ENCODE measurements at places on chromosomes 16 and 17.
A peak's percentile ranks its signal among the peaks of the same experiment; 100 is the strongest.

- DNase-seq, result no peak
These were observed 6.0 kb downstream of the ARHGAP23 start for GRCh38 chr17:38434178-38434665.

DNA sequence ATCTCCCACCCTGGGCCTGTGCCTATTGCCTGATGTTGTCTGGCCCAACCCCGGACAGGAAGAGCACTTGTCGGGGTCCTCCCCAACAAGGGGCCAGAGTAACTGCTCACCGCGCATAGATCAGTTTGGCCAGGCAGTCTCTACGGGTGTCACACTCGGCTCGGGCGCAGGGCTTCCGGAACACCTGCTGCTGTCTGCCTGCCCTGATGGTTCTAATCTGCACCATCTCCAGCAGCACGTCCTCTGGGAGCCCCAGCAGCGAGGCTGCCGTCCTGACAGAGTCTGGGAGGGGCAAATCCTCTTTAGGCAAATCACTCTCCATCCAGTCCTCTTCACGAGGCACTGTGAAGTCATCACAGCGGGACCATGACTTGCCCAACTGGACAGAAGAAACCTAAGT, 24.0 kb downstream of the MYO19 start:
- no peak for DNase-seq

- peak; percentile 83 for DNase-seq
These were observed 22.4 kb downstream of the SOX9 start for GRCh38 chr17:72143245-72143644.

GRCh38 chr17:41659427-41660212, 29.1 kb upstream of the EIF1 start:
- no peak for DNase-seq

DNA sequence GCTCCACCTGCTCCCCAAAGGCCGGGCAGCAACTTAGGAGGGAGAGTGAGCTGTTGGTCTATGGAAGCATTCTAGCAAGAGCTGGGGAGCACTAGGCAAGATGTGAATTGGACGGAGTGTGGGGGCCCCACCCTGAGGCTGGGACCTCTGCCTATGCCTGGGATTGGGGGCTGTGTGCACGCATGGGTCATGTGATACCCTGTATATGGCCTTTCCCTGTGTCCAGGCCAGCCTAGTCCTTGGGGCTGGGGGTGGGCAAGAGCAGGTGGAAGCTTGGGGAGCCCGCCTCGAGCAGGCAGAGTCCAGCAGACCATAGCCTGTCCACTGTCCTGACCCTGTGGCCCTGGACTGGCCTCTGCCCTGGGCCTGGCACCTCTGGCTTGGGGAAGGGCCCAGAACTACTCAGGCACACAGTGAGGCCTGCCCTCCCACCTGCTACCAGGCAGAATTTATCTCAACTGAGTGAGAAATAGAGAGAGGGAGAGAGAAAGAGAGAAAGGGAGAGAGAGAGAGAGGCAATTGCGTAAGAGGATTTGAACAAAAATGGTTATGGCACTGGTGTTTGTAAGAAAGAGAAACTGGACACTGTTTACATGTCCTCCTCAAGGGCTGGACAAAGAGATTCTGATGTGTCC, 19.1 kb downstream of the PDP2 start:
- DNase-seq, result no peak

DNA sequence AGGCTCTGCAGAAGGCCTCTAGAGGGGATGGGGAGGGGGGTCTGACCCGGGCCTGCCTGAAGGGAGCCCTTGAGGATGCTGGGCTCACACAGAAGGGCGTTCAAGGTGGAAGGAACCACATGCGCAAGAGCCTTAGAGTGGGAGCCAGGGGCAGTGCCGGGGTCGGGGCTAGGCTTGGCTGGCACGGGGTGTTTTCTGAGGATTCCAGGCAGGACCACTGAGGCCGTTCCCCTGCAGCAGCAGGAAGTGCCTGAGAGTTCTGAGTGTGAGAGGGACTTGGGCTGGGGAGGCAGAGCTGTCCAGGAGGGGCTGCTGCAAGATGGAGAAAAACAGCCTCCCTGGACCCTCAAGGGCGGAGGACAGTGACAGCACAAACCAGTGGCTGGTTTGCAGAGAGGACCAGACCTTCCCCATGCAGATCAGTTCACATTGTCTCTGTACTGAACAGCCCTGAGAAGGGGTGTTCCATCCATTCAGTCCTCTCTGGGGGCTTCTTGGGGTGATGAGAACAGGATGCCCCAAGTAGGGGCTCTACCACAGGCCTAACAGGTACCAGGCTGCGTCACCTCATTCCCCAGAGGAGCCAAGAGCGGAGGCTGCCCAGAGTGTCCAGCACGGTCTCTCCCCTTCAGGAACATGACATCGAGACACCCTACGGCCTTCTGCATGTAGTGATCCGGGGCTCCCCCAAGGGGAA, 3.4 kb downstream of the NDRG4 start:
- no peak for DNase-seq

DNA sequence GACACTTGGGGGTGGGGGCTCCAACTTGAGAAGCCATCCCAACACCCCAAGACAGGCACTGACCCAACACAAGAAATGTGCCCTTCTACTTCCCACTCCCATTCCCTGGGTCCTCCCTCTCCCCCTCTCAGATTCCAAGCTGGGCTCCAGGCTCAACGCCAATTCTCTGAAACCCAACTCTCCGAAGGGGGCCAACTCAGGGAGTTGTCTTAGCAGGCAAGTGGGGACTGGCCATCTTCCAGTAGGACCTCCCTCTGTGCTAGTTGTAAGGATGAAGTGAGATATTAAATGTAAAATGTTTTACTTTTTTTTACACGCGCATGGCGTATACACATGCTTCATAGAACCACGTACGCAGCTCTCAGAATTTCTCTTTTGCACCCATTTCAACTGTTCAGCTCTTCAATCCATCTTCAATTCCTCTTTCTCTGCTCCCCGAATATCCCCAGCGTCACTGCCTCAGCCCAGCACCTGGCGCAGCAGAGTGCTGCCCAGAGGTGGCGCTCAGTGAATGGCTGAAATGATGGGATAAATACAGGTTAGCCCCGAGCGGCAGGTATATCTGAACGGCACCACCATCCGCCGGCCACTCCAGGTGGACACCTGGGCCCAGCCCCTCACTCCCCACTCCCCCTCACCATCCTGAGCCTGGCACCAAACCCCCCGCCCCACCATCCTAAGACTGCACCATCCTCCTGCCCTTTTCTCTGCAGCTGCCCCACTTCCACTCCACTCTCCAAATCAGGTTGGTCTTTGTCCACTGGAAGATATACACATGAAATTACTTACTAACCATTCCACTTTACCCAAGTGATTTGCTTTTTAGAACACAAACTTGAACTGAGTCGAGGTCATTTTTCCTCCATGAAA, 43.9 kb upstream of the TNRC6C start:
- DNase-seq, result peak; percentile 45

GRCh38 chr17:9021158-9021991, at the start of gene NTN1:
Gene NTN1, plus strand, starts transcription at chr17:9021510. Its CDS starts 864 bp downstream, at chr17:9022374.
- DNase-seq, result peak; percentile 39

DNA sequence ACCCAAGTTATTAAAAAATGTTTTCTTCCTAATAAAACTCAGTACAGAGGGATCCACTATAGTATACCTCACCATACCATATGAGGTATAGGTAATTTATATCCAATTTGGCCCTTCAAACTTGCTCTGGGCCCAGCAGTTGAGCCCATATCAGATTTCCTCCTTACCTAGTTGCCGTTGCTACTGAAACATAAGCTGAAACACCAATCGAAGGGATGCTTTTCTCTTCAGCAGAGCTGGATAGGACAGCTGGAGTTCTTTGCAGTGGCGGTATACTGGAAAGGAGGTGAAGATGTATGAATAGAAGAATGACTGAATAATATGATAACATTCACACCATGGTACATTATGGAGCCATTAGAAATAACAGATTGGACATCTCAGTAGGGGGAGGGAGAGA, 42.7 kb downstream of the TNRC6C start:
- DNase-seq, result peak; percentile 79

DNA sequence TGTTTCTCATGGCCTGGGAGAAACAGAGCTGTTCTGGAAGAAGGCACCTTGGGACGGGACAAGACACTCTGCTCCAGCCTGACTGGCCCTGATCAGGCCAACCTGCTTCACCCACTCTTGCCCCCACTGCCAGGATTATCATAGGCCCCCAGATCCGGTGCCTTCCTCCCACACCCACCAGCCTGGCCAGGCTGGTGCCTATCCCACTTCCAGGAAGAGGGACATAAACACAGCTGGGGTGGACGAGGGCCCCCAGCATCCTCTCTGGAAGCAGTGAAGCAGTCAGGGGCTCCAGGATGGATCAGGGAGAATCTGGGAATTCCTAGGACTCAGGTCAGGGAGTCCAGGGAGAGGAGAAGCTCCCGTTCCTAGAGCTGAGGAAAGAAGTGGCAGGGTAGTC, 16.9 kb upstream of the ITGA3 start:
- no peak for DNase-seq

- DNase-seq, result peak; percentile 97
These were observed 1.4 kb downstream of the TFAP4 start for GRCh38 chr16:4271176-4272113.

GRCh38 chr17:27531469-27531961, 75.3 kb downstream of the KSR1 start:
- no peak for DNase-seq

- DNase-seq, result no peak
These were observed 8.2 kb upstream of the COL1A1 start for GRCh38 chr17:50209472-50210239.

DNA sequence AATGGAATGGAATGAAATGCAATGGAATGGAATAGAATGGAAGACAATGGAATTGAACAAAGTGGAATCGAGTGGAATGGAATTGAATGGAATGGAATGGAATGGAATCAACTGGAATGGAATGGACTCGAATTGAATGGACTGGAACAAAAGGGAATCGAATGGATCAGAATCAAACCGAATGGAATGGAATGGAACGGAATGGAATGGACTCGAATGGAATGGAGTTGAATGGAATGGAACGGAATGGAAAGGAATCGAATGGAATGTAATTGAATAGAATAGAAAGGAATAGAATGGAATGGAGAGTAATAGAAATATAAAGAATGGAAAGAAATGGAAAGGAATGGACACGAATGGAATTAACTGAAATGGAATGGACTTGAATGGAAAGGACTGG, 475.2 kb upstream of the WSB1 start:
- DNase-seq, result no peak

GRCh38 chr17:49498029-49498615, 3.0 kb downstream of the NGFR start:
- no peak for DNase-seq

- DNase-seq, result peak; percentile 76
These were observed 552.3 kb downstream of the TOX3 start for GRCh38 chr16:51994597-51994996.

GRCh38 chr17:29941334-29941733, at the start of gene EFCAB5:
Gene EFCAB5, plus strand, starts transcription at chr17:29941634. Its CDS starts 163 bp downstream, at chr17:29941797.
- no peak for DNase-seq

DNA sequence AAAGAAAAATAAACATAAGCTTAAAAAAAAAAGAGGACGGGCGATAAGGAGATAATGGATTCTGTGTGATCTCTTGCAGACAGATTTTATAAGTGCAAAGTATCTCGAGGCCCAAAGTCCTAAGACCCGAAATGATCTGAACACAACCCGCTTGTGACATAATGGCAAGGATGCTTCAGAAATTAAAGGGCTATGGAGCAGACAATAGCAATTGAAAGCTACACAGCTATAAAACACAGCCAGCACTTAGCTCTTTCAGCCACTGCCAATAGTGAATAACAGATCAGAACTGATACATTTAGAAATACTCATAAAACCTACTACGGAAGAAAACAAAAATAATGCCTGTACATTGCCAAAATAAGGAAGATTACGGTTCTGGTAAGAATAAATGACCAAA, 117.5 kb downstream of the ZFHX3 start:
- no peak for DNase-seq

DNA sequence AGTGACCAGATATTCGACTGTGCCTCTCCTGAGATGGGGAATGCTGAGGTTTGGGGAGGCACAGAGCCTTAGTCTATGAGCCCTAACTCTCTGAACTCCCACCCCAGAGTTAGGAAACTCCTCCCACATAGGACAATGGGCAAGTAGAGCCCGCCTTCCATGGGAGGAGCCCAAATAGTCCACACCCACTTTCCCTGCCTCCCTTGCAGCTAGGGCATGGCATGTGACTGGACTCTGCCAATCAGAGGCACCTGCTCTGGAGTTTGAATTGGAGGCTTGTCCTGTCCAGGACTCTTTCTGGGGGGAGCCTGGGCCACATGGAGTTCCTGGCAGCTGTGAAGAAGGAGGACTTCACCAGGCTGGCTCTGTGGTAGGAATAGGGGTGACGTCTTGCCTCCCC, 48.4 kb downstream of the SOCS1 start:
- DNase-seq, result no peak

- DNase-seq, result no peak
These were observed 70.4 kb downstream of the METRNL start for GRCh38 chr17:83149761-83150251.

DNA sequence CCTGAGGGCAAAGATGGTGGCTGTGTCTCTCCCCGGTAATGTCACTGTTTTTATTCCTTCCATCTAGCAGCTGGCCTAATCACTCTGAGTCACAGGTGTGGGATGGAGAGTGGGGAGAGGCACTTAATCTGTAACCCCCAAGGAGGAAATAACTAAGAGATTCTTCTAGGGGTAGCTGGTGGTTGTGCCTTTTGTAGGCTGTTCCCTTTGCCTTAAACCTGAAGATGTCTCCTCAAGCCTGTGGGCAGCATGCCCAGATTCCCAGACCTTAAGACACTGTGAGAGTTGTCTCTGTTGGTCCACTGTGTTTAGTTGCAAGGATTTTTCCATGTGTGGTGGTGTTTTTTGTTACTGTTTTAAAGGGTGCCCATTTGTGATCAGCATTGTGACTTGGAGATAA, 5.5 kb upstream of the RAPGEFL1 start:
- DNase-seq, result no peak

DNA sequence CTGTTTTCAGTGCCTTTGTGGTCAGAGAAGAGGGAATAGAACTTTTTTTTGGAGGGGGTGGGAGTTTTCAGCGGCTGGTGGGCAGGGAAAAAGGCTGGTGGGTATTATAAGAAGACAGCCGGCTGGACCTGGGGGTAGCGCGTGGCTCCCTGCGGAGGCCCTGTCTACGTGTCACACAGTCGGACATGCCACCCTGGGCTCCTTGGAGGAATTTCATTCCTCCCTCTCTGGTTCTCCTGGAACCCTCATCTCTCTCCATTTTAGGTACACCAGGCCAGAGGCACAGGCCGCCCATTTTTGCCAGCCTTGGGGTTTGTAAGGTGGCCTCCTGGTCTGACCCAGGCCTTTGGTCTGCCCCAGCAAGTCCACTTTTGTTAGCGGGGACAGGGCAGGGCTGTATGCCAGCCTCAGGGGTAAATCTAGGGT, 908 bp downstream of the FKBP10 start:
- DNase-seq, result no peak

- DNase-seq, result peak; percentile 46
These were observed 52.6 kb downstream of the CCDC57 start for GRCh38 chr17:82160075-82160474.

DNA sequence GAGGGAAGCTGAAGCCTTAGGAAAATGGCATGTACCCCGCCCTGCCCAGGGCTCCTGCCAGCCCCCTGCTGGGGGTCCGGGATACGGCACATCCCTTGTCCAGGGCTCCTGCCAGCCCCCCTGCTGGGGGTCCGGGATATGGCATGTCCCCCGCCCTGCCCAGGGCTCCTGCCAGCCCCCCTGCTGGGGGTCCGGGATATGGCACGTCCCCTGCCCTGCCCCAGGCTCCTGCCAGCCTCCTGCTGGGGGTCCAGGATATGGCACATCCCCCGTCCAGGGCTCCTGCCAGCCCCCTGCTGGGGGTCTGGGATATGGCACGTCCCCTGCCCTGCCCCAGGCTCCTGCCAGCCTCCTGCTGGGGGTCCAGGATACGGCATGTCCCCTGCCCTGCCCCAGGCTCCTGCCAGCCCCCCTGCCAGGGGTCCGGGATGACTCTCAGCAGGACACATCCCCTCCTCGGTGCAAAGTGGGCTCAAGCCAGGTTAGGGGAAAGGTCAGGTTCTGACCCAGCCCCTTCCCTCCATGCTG, 43.2 kb downstream of the RPH3AL start:
- DNase-seq, result no peak
